Activated naive CD4-positive, alpha-beta T cell (primary cell): ENCODE measurements at places on chromosomes 1 and 21.

- DNase-seq: no peak
Observed at GRCh38 chr1:40796939-40797667, 13.5 kb downstream of the KCNQ4 start.

- DNase-seq: no peak
Observed at GRCh38 chr21:25689226-25689625, 45.5 kb downstream of the ATP5PF start.

DNA sequence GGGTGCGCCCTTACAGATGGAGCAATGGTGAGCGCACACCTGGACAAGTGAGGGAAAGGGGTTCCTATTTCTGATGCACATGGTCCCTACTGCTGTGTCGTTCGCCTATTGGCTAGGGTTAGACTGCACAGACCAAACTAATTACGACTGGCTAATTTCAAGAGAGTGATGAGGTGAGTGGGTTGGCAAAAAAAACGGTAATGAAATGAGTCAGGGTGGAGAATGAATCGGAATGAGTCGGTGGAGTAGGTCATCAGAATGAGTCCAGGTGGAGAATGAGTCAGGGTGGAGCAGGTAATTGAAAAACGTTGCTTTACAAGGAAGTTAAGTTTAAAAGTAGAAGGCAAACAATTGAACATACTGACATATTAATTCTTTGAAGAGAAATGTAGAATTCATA lies 79.8 kb downstream of the WDR4 start:
- no peak for DNase-seq

- no peak for DNase-seq
Observed at GRCh38 chr1:113834716-113835115, 22.4 kb upstream of the RSBN1 start.

DNA sequence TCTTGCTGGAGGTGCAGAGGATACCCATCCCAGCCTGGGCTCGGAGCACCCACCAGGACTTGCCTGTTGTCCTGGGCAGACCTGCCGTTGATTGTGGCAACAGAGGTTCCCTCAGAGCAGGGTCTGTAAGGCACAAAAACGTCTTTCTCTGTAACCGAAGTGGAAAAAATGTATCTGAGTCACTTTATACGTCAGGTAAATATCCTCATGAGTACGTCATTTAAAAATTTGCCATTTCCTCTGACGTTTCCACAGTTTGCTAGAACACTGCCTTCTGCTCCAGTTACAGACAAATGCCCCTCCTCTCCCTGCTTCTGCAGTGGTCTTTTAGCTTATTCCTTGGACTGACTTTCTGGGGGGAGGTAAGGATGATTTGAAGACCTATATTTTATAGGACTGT lies 326.8 kb downstream of the HHAT start:
- no peak for DNase-seq

DNA sequence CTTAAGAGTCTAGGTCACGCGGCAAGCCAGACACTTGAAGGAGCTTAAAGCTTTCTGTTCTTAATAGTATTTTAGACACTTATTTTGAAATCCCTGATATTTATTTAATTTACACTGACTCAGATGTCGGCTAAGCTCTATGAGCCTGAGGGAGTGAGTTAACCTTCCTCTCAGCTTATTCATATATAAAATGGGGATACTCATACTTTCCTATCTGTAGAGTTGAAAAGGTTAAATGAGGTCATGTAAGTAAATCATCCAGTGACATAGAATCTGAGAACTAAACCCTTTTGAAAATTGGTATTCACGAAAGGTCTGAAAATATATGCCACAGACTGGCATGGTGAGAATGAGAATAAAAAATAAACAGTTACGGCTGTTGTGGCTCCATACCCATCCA lies 1.4 kb upstream of the GPR161 start:
- no peak for DNase-seq

DNA sequence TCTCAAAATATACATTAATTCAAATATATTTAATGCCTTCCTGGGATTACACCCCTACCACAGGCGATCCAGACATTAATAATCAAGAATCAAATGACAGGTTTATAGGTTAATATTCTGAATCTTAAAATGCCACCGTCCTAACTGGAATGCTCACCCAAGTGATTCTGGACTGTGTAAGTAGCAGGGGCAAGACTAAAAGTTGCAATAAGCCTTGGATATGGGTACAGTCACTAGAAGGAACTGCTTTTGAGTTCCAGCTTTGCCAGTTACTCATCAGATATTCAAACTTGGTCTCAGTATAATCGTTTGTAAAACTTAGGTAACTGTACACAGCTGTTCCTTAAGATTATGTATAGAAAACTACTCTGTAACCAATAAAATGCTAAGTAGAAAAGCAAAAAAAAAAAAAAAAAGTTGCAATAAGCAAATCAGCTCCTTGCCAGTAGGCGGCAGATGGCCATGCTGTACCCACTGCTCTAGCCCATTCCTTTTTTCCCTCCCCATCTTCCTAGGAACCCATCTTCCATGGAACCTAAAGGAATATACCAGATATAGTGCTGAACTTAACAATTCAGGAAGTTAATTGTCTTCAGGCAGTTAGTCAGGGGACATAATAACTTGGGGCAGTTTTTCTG lies 10.5 kb downstream of the RO60 start:
- no peak for DNase-seq

- no peak for DNase-seq
Observed at GRCh38 chr1:35448344-35448801, 108.8 kb downstream of the KIAA0319L start.

- no peak for DNase-seq
Observed at GRCh38 chr21:46515109-46515508, 56.4 kb downstream of the DIP2A start.

DNA sequence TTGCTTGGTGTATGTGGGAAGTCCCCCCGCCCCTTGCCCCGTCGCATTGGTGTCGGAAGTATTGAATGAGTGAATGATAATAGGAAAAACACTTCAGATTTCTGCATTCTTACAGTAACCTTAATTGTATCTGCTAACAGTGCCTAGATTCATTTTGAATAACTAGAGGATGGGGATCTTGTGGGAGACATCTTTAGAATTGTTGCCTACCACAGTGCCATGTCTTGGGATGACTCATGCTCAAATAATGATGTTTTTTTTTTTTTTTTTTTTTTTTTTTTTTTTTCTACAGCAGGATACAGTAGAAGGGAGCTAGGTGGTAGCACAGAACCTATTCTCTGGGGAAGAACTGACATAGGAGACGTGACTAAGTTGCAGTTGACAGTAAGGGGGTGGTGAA lies 237.9 kb downstream of the USP25 start:
- DNase-seq: no peak

GRCh38 chr1:156599811-156600210 lies 1.5 kb downstream of the GPATCH4 start:
- no peak for DNase-seq

DNA sequence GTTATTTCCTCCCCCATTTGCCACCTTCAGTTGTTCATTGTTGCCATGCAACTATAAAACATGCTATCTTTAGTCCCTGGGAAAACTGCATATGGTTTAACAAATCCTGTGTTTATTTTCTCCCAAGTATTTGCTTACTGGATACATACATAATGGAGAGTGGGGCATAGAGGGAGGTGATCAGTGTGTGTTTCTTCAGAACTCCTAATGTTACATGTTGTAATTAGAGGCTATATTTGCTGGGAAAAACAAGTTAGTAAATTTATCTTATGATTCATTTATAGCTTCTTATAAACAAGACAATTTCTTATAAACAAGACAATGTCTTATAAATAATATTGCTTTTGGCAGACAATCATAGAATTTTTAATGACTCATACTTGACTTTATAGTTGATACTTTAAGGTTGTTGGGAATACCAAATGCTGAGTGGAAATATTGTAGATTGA lies 7.3 kb upstream of the GIPC2 start:
- no peak for DNase-seq
